Keratinocyte (primary cell): ENCODE measurements at places on chromosomes 16 and 17. TPM values are rescaled to one million over a fixed set of nuclear protein-coding genes. Genes with fewer than 3 reads are reported as not detected.

Gene SERPINF2
- 0.93 to 1.5 TPM (median 0.96 TPM) in 3 replicates for polyA plus RNA-seq

Gene APOBR
- polyA plus RNA-seq: 0.03 to 0.04 TPM in 2 of 3 replicates, not detected in the other

Gene PPY
- not detected in 3 replicates for polyA plus RNA-seq

Gene DPEP2
- polyA plus RNA-seq: 0.04 to 0.12 TPM in 2 of 3 replicates, not detected in the other

Gene ZG16B
- 1.7 to 2.6 TPM (median 2.1 TPM) in 3 replicates for polyA plus RNA-seq

Gene HSF5
- 0.01 TPM in 1 of 3 replicates, not detected in the others for polyA plus RNA-seq

Gene CD300LG
- not detected in 3 replicates for polyA plus RNA-seq

Gene CCL23
- not detected in 3 replicates for polyA plus RNA-seq

Gene SRCIN1
- 0.31 to 0.41 TPM (median 0.37 TPM) in 3 replicates for polyA plus RNA-seq

Gene KCNH4
- not detected in 3 replicates for polyA plus RNA-seq

Gene FAM171A2
- 0.35 to 0.95 TPM (median 0.37 TPM) in 3 replicates for polyA plus RNA-seq

Gene SLC13A2
- polyA plus RNA-seq: not detected in 3 replicates

DNA sequence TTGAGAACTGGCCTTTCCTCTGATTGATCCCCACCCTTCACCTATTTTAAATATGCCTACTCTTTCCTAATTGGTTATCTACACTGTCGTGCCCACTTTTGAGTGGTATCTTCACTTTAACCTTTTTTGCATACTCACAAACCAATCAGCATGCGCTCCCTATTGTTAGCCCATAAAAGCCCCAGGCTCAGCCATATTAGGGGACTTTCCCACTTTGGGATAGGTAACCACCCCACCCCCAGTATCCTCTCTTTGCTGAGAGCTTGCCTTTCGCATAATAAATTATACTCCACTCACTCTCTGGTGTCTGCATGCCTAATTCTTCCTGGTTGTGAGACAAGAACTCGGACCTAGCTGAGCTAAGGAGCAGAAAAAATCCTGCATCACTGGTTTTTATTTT, 59.5 kb upstream of the NOL11 start:
- DNase-seq: no peak
- H3K36me3 ChIP-seq: peaks cover 4% of the 10 kb centered on the region
- H3K4me1 ChIP-seq: no peaks in the 10 kb centered on the region
- no peak overlapping the region for H3K4me3 ChIP-seq
- no peak overlapping the region for H3K27ac ChIP-seq

- no peak overlapping the region for H3K27ac ChIP-seq
- H3K4me3 ChIP-seq: no peak overlapping the region
- no peaks in the 10 kb centered on the region for H3K27me3 ChIP-seq
- DNase-seq: no peak
- H3K36me3 ChIP-seq: no peaks in the 10 kb centered on the region
- peaks cover 7% of the 10 kb centered on the region for H3K4me1 ChIP-seq
Measured at GRCh38 chr16:56787167-56787566, 57.2 kb downstream of the NUP93 start.

DNA sequence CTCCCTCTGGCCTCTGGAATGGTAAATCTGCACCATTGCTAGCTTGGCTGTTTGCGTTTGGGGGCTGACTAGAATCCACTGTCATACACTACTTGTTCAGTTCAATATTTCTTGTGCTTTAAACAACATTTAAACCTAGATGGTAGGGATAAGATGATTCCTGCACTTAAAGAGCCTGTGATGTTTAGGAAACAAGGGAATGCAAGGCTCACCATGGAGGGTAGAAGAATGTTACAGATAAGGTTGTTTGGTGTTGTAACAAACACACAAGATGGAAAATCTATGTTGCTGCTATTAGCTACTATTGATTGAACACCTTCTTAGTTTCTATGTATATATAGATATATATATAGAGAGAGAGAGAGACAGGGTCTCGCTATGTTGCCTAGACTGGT, 31.4 kb downstream of the YPEL2 start:
- no peaks in the 10 kb centered on the region for H3K27me3 ChIP-seq
- no peaks in the 10 kb centered on the region for H3K36me3 ChIP-seq
- no peak for DNase-seq
- no peak overlapping the region for H3K27ac ChIP-seq

- H3K36me3 ChIP-seq: peaks cover 12% of the 10 kb centered on the region
- peak overlapping the region; percentile 82 for H3K27ac ChIP-seq
- no peak for DNase-seq
- no peaks in the 10 kb centered on the region for H3K27me3 ChIP-seq
- peaks cover 58% of the 10 kb centered on the region for H3K4me1 ChIP-seq
Measured at GRCh38 chr17:76266244-76266938, 1.2 kb downstream of the UBALD2 start.

DNA sequence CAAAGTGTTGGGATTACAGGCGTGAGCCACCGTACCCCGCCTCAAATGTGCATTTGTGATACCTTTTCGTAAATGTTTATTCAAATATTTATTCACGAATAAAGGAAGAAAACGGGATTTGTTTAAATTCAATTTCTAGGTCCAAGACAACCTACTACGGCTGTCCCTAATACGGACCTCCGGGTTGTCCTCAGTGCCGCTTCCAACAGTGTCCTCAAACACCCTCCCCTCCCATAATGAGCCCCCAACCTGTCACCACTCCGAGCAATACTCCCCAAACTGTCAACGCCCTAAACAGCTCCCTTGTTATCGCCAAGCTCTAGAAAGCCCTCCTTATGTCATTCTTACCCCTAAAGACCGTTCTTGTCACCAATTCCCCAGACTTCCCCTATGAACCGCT, 539 bp upstream of the GABARAPL2 start:
- no peak for DNase-seq
- H3K36me3 ChIP-seq: peaks cover 8% of the 10 kb centered on the region
- H3K27me3 ChIP-seq: no peaks in the 10 kb centered on the region
- peak overlapping the region; percentile 91 for H3K27ac ChIP-seq
- H3K4me3 ChIP-seq: peak overlapping the region; percentile 91
- H3K4me1 ChIP-seq: peaks cover 21% of the 10 kb centered on the region

DNA sequence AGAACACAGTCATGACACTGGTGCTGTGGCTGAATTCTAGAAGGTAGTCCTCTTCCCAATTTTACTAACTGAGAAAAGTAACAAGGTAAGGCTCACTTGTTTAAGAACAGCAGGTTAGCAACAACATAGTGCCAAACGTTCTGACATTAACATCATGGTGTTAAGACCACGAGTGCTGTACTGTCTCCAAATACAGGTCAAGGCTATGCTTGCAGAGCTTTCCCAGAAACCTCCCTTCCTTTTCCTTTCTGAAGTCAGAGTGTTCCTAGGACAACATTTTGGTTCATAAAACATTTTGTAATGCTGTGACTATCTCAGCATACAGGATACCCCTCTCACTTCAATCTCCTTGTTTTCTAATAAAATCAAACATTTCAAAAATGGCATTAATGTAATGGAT, 144.0 kb downstream of the STX8 start:
- H3K4me3 ChIP-seq: no peak overlapping the region
- no peak overlapping the region for H3K27ac ChIP-seq
- DNase-seq: no peak
- H3K27me3 ChIP-seq: no peaks in the 10 kb centered on the region

DNA sequence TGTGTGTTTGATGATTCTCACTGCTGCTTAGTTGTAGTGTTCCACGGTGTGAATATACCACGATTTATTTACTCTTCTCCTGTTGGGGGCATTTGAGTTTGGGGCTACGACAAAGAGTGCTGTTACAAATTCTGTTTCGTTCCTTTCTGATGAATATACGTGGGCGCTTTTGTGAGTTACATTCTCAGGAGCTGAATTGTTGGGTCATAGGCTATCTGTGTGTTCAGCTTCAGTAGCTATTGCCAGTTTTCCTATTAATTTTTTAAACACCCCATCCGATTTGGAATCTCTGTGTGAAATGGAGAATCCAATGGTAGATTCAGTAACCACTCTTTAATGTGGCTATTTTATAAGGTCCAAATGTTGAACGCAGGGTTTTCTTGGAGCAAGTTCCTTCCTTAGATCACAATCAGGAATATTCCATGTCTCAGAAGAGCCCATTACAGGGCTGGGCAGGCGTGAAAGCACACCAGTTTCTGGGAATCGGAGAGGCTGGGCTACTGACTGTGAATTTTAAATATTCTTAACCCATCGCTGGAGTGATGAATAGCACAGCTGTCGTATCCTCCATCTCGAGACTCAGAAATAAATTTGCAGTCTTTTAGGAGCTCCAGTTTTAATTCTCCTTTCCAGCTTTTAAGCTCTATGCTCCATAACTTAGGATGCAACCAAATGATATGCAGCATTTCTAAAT, 115.9 kb downstream of the PITPNC1 start:
- no peaks in the 10 kb centered on the region for H3K36me3 ChIP-seq
- H3K27me3 ChIP-seq: no peaks in the 10 kb centered on the region
- no peak for DNase-seq
- H3K27ac ChIP-seq: no peak overlapping the region

GRCh38 chr17:9792181-9792840, 919 bp upstream of the DHRS7C start:
- H3K4me1 ChIP-seq: no peaks in the 10 kb centered on the region
- no peak overlapping the region for H3K27ac ChIP-seq
- no peak overlapping the region for H3K4me3 ChIP-seq
- H3K36me3 ChIP-seq: no peaks in the 10 kb centered on the region

GRCh38 chr16:49282690-49283375, 1.2 kb upstream of the CBLN1 start:
- DNase-seq: no peak
- peaks cover 55% of the 10 kb centered on the region for H3K27me3 ChIP-seq
- no peak overlapping the region for H3K4me3 ChIP-seq
- no peaks in the 10 kb centered on the region for H3K4me1 ChIP-seq
- H3K36me3 ChIP-seq: no peaks in the 10 kb centered on the region

DNA sequence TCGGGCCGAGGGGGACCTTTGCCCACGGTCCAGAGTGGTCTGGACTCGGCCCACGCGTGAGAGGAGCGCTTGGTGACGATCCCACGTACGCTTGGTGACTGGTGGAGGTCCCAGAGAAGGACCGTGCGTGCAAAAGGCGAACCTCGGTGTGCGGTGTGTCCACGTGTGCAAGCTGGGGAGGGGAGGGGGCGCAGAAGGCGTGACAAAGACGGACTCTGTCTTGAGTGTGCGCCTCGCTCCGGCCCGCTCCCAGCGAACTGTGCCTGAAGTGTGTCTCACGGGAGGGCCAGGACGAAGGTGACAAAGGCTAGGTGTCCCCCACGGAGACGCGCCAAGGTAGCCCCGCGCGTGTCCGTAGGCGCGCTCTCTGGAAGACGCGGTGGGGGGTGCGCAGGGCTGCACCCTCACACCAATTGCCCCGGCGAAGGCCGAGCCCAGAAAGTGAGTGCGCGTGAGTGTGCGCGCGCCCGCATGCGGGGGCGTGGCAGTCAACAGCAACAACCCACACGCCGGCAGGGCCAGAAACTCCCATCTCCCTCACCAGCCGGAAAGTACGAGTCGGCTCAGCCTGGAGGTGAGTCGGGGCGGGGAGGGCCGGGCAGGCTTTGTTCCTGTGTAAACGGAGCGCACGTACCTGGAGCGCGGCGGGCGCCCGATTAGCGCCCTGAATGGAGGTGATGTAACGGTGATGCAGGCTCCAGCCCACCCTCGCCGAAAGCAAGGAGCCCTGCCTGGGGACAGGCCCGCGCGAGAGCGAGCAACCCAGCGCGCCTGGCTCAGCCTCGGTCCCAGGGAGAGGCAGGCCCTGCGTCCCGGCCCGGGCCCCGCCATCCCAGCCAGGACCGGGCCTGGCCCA, at the start of gene GPRC5C:
Gene GPRC5C, plus strand, starts transcription at position 521 of the 856 bp plus-strand sequence. CDS start 7,689 bp downstream, outside the sequence.
- peak within 1 kb of the TSS; percentile 83 for H3K27ac ChIP-seq
- no peaks in the 10 kb centered on the region for H3K36me3 ChIP-seq
- peaks cover 30% of the 10 kb centered on the region for H3K4me1 ChIP-seq
- peak within 1 kb of the TSS; percentile 52 for H3K4me3 ChIP-seq

DNA sequence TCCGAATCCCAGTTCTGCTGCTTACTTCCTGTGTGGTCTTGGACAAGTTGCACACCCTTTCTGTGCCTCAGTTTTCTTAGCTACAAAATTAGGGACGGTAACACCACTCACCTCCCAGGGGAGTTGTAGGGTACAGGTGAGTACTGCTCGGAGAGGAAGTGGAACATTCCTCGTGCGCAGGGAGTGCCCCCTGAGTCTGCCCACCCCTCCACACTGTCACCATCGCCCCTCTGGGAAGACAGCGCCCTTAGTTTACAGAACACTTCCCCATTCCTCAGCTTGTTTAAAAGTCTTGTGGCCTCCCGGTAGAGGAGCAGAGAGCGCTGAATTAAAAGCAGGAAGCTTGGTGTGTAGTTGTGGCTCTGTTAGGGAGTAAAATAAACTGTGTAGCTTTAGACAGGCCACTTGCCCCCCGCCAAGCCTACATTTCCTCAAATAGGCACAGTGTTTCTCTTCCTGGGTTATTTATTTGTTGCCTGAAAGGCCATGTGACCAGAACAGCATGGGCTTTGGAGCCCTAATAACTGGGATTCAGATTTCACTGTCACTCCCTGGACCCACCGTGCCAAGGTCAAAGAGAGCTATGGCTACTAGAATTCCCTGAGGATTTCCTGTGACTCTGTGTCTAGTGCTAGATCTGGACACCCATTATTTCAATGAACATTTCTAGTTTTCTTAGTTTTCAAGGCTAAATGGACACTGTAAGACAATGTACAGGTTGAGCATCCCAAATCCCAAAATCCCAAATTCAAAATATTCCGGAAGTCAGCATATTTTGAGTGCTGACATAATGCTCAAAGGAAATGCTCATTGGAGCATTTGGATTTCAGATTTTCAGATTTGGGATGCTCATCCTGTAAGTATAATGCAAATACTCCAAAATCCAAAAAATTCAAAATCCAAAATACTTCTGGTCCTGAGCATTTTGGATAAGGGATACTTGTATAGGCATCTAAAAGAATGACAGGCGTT, 372.5 kb downstream of the SNX29 start:
- no peaks in the 10 kb centered on the region for H3K27me3 ChIP-seq
- H3K4me1 ChIP-seq: no peaks in the 10 kb centered on the region
- no peak overlapping the region for H3K4me3 ChIP-seq
- H3K36me3 ChIP-seq: no peaks in the 10 kb centered on the region
- DNase-seq: no peak

- no peak for DNase-seq
- no peak overlapping the region for H3K27ac ChIP-seq
- no peaks in the 10 kb centered on the region for H3K36me3 ChIP-seq
Measured at GRCh38 chr16:8951447-8952280, 12.0 kb downstream of the USP7 start.

- no peaks in the 10 kb centered on the region for H3K36me3 ChIP-seq
- H3K4me1 ChIP-seq: peaks cover 30% of the 10 kb centered on the region
- peak; percentile 92 for DNase-seq
- no peaks in the 10 kb centered on the region for H3K27me3 ChIP-seq
- H3K4me3 ChIP-seq: no peak overlapping the region
Measured at GRCh38 chr16:47847220-47847970, 308.4 kb downstream of the ABCC12 start.
